Activated gamma-delta T cell treated with anti-CD3 and anti-CD28 coated beads, Interleukin-2, amount 50 U/mL, for 16 hours (primary cell): ENCODE measurements at places on chromosomes 2 and 18.

DNA sequence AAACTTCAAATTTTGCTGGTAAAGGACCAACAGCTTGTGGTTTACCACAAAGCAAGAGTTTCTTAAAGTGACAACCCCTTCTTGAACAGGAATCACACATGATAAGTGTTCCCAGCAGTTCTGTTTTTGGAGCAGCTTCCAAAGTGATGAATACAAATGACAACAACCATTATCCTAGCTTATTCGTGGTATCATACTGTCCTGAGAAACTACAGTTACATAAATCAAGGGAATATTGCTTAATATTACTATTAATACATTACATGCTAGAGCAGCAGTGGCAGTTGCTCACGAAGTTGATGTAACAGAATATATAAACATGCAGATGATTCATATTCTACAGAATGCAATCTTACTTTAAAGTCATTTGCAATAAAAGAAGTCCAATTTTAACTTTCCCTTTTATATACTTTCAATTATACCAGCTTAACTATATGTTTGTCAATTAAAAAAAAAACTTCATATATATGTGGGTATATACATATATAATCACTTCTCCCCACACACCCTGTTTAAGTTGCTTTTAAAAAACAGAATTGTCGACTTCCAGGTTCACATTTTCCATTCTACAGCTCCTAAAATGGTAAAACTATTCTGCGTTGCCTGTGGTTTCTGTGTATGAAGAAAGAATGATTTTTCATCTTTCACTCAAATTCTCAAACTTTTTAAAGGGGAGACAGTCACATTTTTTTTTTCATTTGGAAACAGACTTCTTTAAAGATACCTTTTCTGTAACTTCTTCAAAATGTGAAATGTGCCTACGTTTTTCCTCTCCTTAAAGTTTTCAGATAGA is 713.6 kb downstream of the TDRD15 start:
- no peak for DNase-seq

DNA sequence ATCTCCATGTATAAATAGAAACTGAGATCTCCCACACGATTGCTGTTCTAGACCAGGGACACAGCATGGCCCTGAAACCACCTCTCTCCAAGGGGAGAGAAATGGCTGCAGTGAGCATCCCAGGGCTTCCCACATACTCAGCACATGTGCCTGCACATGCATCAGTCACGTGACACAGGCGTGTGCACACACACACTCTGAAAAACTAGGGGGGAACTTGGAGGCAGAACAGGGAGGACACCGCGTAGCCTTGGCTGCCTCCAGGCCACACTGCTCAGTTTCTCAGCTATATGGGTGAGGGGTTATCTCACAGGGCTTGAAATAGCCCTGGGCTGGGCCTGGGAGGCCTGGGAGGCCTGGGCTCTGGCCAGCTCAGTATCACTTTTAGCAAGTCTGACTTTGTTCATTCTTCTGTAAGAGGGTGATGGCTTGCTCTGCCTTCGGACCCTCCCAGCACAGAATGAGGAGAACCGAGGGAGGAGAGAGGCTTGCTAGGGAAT is 66.9 kb downstream of the EMX1 start:
- no peak for DNase-seq

DNA sequence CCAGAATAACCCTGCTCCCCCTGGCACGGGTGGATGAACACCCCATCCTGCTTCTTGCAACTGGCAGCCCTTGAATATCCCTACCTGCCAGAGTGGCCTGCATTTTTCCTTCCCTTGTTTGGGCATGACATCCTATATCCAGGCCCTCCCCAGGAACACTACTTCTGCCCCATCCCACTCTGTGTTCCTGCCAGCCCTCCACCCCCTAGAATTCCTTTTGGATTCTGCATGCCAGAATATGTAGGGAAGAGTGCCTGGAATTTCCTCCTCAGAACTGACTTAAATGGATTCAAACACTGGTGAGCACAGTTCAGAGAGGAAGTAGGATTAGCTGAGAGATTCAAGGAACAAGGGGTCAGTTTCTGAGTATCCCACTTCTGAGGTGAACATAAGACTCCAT is 123.5 kb upstream of the PELI1 start:
- no peak for DNase-seq

- no peak for DNase-seq
Observed at GRCh38 chr18:46152436-46152807, 48.2 kb downstream of the HAUS1 start.

GRCh38 chr2:237210763-237211162 is 125.1 kb downstream of the COPS8 start:
- DNase-seq = no peak

- DNase-seq = no peak
Observed at GRCh38 chr18:63342206-63342605, 22.6 kb upstream of the BCL2 start.

- no peak for DNase-seq
Observed at GRCh38 chr2:181264001-181264400, 193.2 kb upstream of the ITGA4 start.

DNA sequence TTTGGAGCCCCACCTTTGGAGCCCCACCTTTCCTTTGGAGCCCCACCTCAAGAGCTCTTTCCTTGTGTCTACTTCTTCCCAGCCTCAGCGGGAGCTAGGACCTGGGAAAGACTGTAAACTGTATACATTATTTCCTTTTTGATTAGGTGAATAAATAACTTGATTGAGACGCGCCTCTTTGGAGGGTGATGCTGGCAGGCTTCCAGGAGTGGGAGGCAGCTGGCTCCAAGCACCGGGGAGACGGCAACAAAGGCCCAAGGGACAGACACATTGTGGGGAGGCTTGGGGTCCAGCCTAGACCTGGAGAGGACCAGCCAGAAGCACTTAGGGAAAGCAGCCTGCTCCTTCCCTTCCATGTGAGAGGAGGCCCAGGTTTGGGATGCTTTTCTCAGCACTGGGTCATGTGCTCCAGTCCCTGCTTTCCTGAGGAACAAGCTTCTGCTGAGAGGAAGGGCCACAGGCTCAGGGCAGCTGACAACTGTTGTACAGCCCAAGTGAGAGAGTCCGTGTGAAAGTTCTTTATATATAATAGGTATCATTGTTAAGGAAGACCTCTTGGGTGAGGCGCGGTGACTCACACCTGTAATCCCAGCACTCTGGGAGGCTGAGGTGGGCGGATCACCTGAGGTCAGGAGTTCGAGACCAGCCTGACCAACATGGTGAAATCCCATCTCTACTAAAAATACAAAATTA is 297.2 kb upstream of the SLC14A2 start:
- DNase-seq = no peak

DNA sequence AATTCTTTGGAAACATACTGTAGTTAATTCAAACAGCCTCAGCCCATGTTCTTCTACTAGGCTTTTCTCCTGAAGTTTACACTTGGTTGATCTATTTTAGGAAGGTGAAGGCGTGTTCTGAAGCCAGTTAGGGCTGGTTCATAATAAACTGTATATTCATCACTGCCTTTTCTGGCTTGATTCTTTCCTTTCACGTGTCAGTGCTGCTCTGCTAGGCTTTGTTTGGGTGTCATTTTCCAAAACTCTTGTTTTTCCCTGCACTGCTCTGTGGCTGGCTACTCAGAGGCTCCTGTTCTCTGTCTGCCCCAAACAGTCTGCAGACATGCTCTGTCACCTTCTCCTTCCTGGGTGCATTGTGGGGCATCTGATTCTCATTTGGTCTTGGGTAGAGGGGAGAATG is 136.1 kb downstream of the PARD3B start:
- DNase-seq = no peak

DNA sequence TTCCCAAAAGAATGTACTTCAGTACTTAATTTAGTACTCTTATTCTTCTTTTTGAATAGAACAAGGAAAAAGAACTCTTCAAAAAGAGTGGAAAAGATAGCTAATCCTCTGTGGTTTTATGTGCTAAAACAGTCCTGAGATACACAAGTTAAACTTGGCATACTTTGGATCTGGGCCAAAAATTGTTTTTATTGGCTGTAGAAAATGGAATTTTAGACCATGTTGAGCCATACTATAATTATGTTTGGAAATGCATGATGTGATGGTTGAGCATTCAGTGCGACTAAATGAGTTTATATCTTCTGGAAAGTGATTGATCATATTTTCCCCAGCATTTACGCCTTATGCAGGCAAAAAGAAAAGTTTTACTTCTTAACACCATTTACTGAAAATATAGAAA is 18.0 kb upstream of the PDE1A start:
- DNase-seq = no peak

DNA sequence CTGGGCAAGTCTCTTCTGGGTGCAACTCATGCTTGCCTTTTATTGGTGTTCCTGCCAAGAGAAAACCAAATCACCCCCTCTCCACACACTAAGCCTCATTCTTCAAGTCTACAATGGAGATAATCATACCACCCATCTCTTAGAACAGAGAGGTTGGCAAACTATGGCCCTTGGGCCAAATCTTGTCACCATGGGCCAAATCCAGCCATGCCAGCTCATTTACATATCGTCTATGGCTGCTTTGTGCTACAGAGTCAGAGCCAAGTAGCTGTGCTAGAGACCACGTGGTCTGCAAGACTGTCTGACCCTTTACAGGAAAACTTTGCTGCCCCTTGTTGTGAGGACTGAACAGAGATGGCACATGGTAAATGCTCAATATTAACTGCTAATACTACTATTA is 270.3 kb upstream of the PARD3B start:
- no peak for DNase-seq

GRCh38 chr2:240240017-240240734 is 99.7 kb upstream of the OTOS start:
- DNase-seq = no peak

DNA sequence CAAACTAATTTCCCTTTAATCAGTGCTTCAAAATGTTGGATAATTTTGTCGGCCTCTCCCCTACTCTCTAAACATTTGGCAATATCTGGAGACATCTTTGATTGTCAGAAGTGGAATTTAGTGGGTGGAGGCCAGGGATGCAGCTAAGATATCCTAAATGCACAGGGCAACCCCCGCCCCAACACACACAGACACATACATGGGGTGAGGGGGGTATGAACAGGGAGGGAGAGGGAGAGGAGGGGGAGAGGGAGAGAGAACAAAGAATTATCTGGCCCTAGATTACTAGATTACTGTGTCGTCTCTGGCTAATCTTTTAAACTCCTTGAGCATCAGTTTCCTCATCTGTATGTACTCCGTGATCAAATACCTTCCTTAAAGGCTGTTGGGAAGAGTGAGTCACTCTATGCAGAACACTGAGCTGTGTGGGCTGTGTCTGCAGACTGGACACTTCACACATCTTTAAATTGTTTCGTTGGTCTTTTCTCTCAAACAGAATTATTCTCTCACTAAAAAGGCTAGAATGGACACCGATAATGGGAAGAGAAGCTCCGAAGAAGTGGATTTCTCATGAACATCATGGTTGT is 2.9 kb downstream of the RNF149 start:
- no peak for DNase-seq

- DNase-seq = no peak
Observed at GRCh38 chr2:191791953-191792560, 54.8 kb downstream of the CAVIN2 start.

GRCh38 chr2:44143701-44144100 is 25.0 kb upstream of the PPM1B start:
- DNase-seq = no peak

DNA sequence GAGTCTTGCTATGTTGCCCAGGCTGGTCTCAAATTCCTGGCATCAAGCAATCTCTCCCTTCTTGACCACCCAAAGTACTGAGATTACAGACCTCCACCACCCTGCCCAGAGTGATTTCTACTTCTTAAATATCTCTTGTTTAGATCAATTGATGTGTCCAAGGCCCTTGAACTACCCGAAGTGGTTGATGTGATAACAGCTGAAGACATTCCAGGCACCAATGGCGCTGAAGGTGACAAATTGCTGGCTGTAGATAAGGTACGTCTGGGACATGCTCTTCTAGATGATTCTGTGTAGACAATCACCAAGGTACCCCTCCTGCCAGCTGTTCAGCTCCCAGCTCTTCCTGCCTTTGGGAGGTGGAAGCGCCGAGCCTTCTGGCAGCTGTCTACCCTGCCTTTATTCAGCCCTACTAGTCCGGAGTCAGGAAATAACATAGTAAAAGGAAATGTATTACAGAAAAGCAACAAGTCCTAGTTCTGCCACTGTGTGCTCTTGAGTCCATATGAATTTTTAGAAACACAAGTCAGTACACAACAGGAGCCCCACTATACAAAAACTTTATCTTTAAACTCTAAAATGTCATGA is 61.3 kb upstream of the BZW1 start:
- no peak for DNase-seq
